ENCODE measurements at places on chromosomes 6 and 20.

GRCh38 chr6:26223650-26224546, 136.7 kb downstream of the HFE start:
- peak; percentile 82 for DNase-seq

- no peak for DNase-seq
Observed at GRCh38 chr20:2921506-2921905, 48.2 kb downstream of the PTPRA start.

- DNase-seq: no peak
Observed at GRCh38 chr6:154565331-154565730, 54.8 kb upstream of the CNKSR3 start.

DNA sequence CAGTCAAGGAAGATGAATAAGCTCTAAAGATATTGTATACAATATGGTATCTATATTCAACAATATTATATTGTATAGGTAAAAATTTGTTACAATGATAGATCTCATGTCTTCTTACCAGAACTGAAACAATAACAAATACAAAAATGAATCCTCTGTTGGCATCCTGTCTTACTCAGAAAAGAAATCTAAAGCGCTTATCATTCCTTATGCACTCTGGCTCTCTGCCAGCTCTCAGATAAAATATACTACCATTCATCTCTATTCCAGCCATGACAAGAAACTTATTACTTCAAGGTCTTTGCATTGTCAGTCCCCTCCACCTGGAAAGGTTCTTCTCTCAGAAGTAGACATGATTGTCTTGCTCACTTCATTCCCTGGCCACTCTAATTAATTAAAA, 138.6 kb downstream of the THEMIS start:
- no peak for DNase-seq

- DNase-seq: no peak
Observed at GRCh38 chr6:107653183-107653580, 163.3 kb downstream of the SOBP start.

- no peak for DNase-seq
Observed at GRCh38 chr6:154868143-154868594, 126.9 kb upstream of the TIAM2 start.

All from tibial artery (tissue), 4 donors.